ENCODE measurements at places on chromosomes 7 and 10.

- no peak for DNase-seq
These were observed 9.4 kb upstream of the ZWINT start for GRCh38 chr10:56370217-56371113.

DNA sequence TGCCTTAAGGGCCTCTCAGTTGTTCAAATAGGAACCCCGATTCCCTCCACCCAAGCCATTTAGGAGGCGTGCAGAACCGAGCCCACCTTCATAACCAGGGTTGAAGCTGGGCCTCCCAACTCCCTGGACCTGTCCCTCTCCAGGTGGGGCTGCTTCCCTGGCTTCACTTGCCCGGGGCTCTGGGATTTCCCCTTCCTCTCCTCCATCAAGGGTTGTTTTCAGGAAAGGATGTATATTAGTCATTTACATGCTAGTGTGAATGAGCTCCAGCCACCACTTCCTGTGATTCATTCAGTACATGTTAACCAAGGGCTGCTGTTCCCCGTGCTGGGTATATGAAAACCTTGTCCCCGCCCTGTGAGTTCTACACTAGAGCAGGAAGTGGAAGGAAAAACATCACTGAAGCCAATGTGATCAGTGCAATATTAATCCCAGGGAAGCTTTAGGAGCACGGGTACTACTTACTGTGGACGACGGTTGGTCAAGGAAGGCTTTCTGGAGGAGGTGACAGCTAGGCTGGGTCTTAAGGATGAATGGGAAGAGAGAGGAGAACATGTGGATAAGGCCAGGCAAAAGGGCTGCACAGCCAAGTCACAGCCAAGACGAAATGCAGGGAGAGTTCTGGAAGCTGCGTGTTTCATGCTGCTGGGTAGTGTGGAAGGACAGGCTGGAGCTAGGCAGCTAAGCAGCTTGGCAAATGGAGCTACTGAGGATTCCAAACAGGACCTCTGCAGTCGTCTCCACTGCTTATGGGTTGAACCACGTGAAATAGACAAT, 150.1 kb upstream of the SHH start:
- DNase-seq: no peak

DNA sequence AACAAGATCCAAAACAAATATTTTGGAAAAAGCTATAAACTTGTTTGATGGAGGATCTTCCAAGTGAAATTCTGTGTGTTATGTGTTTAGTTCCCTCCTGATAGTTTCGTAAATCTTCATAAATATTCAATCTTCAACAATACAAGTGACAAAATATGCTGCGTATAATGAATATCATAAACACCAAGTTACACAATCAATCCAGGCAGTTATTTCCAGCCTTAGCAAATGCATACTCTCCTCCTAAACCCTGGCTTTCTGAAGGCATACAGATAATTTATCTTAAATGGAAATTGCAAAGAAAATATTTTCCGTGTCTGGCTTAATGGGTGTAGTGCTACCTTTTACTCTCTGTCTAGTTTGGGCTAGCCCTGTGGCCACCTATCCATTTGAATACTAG, 864.9 kb upstream of the ZWINT start:
- DNase-seq: no peak

GRCh38 chr7:70303309-70303708, 705.0 kb downstream of the AUTS2 start:
- DNase-seq: no peak

DNA sequence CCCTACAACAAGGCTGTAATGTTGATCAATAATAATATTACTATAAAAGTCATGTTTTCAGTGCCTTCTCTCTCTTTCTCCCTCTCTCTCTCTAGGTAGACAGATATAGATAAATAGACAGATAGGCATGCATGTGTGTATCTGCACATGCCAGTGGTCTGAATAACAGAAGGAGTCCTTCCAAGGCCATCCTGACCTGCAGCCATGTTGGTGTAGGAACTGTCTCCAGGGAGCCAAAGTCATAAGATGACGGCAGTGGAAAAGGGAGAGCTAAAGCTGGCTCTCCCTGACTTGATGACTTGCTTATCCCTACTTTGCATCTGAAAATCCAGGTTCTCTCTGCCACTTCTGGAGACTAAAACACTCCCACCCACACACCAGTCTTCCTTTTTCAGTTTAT, 113.0 kb downstream of the TRIL start:
- DNase-seq: no peak

All from NCI-H1694 (cell line).